CD8-positive, alpha-beta memory T cell (primary cell): ENCODE measurements at places on chromosomes 1 and 21. TPM values are rescaled to one million over a fixed set of nuclear protein-coding genes. Genes with fewer than 3 reads are reported as not detected.

DNA sequence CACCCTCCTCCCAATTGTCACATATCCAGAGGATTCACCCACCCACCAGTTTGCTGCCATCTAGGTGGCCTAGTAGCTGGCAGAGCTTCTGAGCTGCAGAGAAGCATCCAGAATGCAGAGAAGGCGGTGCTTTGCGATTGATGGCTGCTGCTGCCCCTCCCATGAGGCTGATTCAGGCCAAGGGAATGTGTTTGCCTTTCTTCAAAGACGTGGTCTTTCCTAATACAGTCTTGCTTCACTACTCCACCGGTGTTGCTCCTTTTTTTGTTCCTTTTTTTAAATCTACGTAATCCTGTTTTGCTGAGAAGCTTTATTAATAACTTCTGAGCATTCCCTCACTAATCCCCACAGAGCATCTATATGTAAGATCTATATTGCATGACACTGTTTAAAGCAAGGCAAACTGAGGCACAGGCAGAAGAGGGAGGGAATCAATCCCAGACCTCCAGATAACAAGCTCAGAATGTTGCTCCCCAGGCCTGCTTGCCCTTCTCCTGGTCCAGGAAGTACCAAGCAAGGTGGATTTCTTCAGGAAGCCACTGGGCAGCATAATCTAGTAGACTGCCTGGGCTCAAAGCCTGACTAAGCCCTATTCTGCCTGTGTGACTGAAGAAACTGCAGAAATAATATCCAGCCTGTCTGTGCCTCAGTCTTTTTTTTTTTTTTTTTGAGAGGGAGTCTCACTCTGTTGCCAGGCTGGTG, 275.5 kb upstream of the FMN2 start:
- DNase-seq = no peak

DNA sequence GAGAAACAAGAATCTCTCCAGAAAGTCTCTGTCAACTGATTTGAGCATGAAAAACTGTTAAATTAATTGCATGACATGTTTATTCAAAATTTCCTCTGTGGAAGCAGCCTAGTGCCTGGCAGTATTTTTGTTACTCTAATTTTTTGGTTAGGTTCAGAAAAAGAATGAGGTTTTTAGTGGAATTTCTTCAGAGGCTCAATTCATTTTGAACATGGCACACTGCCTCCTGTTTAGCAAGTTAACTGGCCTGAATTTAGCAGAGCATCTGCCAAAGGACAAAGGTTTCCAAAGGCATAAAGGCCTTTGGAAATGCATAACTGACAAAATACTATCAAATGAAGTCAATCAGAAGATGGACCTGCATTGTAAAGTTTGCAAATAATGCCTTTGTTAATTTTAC, 1326.5 kb downstream of the PLA2G4A start:
- no peak for DNase-seq

The ZNF124 gene
- polyA plus RNA-seq = 5.6 TPM

- DNase-seq = no peak
These were observed 1.6 kb upstream of the IER5 start for GRCh38 chr1:181086926-181087325.

DNA sequence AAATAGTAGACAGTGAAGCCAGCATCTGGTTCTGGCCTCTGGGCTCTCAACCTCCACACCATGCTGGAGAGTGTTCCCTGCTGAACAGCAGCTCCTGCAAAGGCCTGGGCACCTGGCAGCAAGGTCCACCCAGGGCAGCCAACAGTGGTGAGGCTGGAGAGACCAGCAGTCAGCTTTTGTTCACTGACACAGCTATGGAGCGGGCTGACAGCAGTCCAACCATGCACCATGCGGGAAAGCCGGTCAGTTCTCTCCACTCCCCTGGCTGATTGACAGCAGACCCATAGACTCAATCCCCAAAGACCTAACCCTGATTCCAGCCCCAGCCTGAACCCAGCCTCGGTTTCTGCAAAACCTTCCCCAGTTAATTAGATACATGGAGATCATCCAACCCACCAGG, 49.0 kb downstream of the KLHDC7A start:
- DNase-seq = no peak

GRCh38 chr1:12186679-12186985, 19.8 kb downstream of the TNFRSF1B start:
- no peak for DNase-seq

DNA sequence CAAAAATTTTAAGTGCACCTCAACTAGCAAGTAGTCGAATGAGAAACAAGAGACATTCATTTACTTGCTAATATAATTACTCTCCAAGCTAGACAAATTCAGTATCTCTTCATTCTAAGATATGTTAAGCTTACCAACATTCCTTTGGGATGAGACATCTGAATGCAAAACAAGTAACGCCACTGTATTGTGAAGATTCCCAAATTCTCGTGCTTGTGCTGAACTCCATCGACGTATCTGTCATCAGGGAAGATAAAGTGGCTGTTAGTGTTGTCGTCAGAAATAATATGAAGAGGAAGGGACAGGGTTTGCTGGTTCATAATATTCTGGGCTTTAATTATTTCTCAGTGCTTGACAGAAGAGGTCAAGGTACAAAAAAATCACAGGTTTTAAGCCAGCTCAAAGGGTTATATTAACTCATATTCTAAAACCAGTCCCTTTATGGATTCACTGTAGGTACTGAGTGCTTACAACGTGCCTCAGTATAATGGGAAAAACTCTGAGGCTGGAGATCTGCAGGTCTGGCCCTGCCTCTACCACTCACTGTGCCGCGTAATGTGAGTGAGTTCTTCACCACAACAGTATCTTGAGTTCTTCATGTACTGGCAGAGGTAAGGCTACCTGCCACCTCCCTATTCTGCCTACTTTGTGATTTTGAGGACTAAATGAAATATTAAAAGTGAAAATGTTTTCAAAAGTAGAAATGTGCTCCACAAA, 42.0 kb downstream of the PCSK9 start:
- DNase-seq = no peak

The ZNF683 gene
- polyA plus RNA-seq = 205 TPM

DNA sequence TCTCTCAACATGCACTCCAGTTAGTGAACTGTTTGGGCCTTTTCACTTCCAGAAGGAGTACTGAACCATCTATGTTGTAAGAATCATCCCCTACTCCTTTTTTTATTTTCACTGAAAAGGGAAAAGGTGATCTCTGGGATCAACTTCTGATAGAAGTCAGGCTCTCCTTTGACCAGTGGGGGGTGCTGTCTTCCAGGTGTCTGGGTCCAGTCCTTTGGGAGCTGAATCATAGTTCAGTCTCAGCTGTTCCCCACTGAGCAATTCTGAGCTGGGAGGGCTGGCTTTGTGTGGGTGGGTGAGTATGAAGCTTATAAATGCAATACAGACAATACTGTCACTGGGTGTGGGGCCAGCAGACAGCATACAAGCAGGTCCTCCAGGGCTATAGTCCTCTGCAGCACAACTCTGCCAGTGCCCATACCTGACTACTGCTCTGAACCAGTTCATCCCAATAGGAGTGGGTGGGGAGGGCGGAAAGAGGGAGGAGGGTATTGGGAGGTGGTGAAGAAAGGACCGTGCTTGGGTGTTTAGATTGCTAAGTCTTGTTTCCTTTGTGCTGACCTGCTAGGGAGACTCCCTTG, 12.5 kb upstream of the SARS1 start:
- DNase-seq = no peak

DNA sequence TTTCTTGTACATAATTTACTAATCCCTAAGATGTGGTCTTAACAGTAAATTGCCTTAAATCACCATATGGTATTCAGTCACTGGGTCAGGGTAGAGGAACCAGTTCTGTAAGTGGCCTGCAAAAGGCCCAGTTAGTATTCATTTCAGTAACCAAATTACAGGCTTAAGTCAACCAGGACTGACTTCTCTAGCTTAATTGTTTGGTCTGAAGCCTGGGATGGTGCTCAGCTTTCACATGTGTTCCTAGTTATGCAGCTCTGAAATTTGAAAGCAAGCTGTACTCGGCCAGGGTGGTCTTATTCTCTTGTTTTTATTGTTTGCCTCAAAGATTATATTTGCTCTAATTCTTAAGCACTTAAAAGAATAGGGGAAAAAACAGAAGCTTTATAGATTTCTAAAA, 144.6 kb downstream of the MAGI3 start:
- DNase-seq = no peak

DNA sequence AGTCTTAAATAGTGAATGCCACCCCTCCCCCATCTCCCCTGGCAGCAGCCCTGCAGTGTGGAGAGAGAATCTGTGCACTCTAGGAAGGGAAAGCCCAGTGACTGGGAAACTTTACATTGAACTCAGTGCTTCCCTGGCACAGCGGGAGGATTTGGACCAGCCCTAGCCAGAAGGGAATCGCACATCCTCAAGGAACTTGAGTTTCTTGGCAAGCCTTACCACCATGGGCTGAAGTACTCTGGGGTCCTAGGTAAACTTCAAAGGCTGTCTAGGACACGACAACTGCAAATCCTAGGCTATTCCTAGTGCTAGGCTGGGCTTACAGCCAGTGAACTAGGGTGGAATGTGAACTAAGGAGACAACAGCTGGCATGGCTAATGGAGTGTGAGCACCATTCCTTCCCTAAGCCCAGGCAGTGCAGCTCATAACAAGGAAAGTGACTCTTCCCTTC, 88.3 kb downstream of the COL24A1 start:
- no peak for DNase-seq

DNA sequence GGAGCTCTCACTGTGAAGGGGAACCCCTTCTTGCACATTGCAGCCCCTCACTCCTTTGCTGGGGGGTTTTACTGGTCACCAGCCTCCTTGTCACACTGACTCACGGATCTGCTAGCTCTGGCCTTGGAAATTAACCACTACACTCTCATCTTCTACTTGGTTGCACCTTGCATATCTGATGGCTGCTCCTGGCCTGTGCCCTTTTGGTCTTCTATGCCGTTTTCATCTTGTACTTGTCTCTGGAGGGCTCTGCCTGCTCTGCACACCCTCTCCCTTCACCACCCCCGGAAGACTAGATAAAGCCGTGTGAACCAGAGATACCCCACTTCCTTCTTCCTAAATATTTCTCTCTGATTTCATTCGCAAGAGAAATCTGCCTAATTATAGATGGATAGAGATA, 44.6 kb downstream of the CD247 start:
- DNase-seq = no peak

The FHL3 gene
- polyA plus RNA-seq = 19.7 TPM

The MIXL1 gene
- polyA plus RNA-seq = not detected

The PGLYRP3 gene
- polyA plus RNA-seq = not detected

The CPTP gene
- polyA plus RNA-seq = 23.6 TPM

GRCh38 chr1:200388791-200389190, 21.0 kb downstream of the ZNF281 start:
- DNase-seq = no peak

The ARHGAP30 gene
- 213 TPM for polyA plus RNA-seq

The SPRR2E gene
- polyA plus RNA-seq = not detected

DNA sequence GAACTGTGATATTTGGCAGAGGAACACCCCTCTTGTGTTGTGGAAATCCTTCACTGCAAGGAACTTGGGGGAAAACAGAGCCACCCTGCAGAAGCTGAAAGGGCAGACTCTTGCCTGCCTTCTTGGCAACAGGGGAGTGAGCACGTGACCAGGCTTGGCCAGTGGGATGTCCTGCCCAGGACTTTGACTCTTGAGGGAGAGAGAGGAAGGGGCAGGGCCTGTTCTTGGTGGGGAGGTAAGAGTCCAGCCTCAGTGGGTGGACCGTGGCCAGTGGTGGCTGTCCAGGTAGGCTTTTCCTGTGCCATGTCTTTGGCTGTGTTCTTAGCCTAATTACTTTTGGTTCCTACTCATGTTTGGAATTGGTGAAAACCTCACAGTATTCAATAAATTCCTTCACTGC, 8.6 kb upstream of the AK2 start:
- no peak for DNase-seq
